ENCODE measurements at places on chromosomes 12 and 14.

- no peak for DNase-seq
These were observed 46.3 kb downstream of the NTS start for GRCh38 chr12:85920324-85920947.

- DNase-seq: no peak
These were observed 5.2 kb upstream of the CCT2 start for GRCh38 chr12:69580074-69580473.

DNA sequence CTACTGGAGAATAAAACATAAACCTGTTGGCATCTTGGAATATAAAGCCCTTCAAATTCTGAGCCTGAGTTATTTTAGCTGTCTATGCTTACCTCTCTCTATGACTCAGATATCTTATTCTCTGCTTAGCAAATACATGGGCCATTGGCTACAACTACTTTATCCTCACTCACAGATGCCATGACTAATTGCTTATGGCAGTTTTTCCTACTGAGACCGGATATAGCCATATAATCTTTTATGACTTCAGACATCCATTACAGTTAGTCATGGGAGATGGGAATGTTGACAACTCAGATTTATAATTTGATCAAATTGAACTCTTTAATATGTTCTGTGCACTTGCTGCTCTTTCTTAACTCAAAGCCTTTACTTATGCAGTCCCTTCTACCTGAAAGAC lies 502.4 kb upstream of the ATP2B1 start:
- DNase-seq: no peak

DNA sequence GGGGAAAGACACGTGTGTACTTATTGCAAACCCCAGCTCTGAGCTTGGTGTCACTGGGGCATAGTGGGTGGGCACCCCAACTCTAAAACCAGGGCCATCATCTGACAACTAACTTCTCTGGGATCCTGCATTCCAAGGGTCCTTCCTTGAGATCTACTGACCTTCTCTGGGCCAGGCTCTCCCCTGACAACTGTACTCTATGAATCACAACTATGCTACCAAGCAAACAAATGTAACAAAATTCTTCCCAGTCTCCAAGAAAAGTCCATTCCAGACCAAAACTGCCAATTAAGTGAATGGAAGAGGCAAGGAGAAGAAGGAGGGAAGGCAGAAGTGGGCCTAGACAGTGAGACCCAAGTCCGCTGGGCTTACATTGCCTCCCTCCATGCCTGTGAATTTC lies 38.2 kb downstream of the VWF start:
- no peak for DNase-seq

DNA sequence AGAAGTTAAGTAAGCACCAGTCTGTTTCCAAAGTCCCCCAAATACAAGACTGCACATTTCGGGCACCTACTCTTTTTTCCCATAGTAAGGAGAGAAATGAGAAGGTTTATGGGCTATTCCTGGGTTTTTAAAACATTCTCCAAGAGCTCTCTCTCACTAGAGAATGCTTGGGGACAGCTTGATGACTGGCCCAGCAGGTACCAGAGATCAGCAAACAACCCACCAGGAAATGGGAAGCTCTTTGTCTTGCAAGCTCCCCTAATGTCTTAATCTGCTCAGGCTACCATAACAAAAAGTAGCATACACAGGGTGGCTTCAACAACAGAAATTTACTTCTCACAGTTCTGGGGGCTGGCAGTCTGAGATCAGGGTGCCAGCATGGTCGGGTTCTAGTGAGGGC lies 41.8 kb upstream of the CRY1 start:
- DNase-seq: no peak

DNA sequence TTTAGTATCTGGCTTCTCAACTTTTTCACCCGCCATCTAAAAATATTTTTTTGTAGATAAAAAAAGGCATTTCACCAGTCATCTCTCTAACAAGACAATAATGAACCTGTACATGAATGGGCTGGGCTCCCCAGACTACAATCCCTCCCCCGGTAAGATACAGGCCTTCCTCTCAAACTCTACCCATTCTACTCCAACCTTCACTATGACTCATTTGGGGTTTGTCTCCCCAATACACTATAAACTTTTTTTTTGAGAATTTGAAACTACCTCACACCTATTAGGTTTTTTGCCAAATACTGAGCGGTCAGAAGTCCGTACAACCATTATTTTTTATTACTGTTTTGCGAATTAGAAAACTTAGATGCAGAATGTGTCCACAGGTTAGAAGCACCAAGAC lies 784 bp downstream of the RPL6 start:
- DNase-seq: no peak

DNA sequence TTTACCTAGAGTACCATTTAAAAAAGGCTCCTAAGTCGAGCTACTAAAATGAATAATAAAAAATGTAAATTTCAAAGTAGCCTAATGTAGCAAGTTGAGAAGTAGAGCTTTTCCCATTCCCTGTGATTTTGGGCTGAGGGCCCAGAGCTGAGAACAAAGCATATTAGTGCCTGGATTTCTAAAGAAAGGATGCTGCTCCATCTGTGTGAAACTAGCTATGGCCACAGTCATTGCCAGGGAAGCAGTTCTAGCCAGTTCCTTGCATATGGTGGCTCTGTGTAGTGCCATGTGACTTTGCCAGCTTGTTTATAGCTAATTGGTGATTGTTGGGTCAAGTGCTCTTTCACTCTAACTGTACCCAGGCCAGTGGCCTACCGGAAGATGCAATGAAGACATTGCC lies 20.4 kb upstream of the FBXO33 start:
- no peak for DNase-seq

GRCh38 chr12:56257491-56258067 lies 605 bp downstream of the ANKRD52 start:
- no peak for DNase-seq

DNA sequence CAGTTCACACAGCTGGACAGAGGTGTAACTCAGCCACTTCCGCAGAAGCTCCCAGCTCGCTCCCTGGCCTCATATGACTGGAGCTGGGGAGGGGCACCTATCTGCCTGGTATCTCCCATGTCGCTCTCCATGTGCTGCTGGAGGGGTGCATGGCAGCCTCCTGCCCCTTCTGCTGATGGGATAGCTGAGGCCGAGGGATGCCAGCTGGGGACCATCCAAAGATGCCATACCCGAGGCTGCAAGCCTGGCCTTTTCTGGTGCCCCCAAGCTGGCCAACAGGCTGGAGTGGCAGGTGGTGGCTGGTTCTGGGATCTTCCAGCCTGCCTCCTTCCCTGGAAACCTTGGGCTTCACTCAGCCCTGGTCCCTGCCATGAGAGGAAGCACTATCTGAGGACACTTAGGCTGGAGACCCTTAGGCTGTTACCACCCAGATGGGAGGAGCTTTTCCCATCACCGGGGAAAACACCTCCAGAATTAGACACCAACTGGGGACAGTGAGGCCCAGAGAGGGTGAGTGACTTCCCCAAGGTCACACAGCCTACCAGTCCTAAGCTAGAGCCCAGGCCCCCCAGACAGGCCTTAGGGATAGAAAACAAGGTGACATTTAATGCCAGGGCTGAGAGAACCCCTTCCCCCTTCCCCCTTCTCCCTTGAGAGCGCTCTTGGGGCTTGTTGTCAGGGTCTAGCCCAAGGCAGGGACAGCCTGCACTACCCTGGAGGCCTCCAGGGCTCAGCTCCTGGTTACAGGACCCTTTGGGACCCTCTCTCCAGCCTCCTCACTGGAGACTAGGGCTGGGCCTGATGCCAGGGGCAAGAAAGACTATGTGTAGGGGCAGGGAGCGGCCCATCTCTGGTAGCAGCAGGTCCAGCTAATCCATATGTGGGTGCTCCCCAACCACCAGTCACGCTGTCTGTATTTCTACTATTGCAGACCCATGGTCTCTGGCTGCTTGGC lies 7.1 kb downstream of the DTX1 start:
- no peak for DNase-seq

DNA sequence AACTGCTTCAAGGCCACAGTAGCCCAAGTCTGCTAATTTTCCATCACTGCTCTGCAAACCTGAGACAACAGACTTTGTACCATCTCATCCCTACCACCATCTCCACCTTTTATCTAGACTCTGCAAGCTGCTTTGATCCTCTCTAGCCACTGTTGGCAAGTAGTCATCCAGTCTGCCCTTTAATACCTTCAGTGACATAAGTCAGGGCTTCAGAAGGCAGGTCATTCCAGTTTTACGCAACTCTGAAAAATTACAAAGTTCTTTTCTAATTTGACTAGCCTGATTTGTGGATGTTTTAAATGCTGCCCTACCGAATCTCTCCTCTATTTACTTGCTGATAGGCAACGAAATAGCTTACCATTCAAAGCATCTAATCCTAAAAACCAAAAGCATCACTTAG lies 2.8 kb downstream of the FERMT2 start:
- no peak for DNase-seq

DNA sequence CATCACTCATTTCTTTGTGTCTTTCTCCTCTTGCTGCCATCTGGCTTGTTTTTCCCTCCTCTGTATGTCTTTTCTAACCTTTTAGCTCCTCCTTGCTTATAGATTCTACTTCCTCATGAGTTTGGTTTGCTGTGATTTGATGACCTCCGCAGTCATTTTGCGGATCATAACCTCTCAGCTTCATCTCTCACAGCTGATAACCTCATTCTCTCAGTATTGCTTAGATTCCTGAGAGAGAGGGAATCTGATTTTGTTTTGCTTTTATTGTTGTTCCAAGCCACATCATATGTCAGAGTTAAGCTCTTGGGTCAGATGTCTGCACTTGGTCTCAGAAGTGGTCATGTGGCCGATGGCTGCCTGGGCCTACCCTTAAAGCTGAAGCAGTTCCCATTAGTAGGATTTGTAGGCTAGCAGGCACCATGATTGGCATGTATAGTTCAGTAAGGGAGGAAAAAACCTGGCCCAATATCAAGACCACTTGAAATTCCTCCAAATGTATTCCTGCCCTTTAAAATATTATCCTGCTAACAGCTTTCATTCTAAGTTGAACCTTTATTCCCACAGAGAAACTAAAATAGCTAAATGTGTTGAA lies 13.5 kb downstream of the ZNF664 start:
- DNase-seq: no peak

DNA sequence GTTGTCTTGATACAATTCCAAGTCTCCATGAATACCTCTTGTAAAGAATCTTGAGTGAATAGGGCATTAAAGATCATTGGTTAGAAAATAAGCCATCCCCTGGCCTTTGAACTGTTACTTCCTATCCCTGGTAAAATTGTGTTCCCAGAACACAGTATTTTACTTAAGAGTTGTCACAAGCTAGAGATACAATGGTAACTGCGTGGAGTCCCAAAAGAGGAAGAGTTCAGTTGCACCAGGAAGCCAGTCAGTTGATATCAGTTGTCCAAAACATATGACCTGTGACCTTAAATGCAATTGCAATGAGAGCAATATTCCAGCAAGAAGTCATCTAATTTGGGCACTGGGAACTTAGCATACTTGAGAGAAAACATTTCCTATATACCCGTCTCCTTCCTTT lies 117.3 kb downstream of the NEDD1 start:
- no peak for DNase-seq

DNA sequence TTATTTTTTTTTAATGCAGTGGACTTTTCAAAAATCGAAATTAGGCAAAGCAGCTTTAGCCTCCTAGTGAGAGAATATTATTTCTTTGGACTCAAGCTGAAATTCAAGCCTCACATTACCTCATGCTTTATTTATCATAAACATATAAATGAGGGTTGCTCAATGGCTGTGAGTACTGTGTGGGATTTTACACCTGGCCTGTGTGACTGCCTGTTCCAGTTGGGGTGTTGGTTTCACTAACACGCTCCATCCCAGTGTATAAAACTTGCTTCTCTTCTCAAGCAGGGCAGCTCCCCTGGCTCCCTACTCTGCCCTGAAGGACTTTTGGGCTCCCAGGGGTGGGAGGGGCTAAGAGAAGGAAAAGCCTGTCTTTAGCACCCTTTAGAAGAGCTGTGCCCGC lies 15.0 kb downstream of the ANKLE2 start:
- no peak for DNase-seq

- DNase-seq: no peak
These were observed 253.1 kb downstream of the PDZRN4 start for GRCh38 chr12:41441180-41441579.

DNA sequence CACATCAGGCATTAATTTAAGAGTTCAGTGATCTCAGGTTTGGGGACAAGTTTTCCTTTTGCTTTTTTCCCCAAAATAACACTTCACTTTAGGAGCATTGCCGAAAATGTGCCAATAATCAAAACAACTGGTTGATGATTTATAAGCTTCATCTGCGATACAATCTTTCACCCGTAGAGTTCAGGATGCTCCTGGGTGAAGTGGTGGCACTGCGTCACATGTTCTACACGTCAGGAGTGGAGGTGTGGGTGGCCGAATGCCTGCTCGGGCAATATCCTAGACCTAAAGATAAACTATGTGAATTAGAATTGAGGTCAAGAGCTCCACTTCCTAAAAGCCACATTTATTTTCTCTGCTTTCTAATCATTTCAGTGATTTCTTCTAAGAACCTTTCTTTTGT lies 70.9 kb upstream of the DICER1 start:
- no peak for DNase-seq

DNA sequence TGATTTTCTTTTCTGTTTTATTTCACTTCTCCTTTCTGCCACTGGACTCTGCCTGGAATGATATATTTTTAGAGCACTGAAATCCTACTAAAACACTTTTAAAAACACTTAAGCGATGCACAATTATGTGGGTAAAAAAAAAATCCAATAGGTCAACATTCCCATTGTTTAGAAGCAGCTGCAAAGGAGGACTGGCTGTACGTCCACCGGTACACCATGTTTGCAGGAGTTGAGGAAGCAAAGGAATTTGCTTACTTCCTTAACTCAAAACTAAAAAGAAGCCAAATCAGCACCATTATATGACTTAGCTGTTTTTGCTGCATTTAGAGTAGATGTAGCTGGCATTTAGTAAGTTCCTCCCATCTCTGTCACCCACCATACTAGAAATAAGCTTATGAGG lies 186.8 kb upstream of the TMTC1 start:
- no peak for DNase-seq

GRCh38 chr12:103901518-103902173 lies 28.6 kb upstream of the HSP90B1 start:
- no peak for DNase-seq

DNA sequence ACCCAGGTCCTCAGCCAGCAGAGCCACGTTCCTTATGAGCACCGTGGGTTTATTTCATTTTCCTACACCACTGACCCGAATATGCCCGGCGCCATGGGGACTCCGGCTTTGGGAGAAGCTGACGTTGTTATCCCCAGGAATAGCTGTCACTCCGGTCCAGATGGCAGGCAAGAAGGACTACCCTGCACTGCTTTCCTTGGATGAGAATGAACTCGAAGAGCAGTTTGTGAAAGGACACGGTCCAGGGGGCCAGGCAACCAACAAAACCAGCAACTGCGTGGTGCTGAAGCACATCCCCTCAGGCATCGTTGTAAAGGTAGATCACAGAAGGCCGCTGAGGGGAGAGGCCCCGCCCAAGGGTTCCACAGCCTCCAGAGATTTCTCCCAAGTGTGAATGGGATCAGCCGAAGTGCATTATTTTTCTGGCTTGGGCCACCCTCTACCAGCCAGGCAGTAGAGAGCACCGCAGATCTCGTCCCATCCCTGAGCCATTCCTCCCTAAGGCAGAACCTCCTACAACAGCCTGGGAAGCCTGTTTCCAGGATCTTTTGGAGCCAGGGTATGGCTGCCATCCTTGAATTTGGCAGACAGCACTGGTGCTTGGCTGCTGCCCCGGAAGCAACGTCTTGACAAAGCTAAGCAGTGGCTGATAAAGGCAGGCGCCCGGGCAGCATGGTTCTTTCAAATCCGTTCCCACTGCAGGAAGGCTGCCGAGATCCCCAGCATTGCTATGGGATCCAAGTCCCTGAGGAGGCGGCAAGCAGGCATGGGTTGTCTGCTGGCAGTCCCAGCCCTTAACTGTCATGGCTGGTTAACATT lies 17.8 kb downstream of the CDK2AP1 start:
- no peak for DNase-seq
